ENCODE measurements at places on chromosomes 1 and 21.

DNA sequence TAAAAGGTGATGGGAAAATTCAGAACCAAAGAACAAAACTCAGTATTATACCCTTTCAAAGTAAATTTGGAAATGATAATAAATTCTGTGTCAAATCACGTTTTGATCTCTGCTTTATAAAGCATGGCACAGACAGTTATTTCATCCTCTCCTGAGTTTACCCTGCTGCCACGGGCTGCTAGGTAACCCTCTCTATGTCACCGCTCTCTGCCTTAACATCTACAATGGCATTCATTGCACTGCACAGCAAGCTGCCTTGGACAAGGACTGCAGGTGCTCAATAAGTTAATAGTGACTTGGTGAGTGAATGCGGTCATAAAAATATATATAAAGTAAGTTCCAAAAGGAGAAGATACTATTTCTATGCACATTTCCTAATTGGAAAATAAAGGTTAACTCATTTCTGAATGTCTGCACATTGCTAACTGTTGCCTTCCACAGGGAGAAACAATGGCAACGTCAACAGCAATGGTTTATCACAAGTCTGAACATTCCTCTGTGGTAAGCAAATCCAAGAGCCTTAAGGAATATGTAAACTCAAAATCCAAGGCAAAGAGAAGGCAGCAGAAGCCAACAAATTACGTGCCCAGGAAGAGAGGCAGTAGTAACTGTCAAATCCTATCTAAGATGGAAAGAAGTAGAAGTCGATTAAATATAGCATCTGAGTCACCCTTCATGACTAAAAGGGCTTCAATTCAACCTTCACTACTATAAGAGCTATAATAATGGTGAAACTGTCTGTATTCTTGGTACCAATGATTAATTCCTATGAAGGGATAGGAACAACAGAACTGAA lies 19.4 kb downstream of the FYB2 start:
- no peak for DNase-seq

DNA sequence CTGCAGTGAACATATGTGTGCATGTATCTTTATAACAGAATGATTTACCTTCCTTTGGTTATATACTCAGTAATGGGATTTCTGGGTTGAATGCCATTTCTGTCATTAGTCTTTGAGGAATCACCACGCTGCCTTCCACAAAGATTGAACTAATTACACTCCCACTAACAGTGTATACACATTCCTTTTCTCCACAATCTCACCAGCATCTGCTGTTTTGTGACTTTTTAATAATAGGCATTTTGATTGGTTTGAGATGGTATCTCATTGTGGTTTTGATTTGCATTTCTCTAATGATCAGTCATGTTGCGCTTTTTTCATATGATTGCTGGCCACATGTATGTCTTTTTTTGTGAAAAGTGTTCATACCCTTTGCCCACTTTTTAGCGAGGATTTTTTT lies 680.5 kb downstream of the PTPRC start:
- no peak for DNase-seq

GRCh38 chr1:22417466-22417865 lies 34.2 kb upstream of the ZBTB40 start:
- DNase-seq: no peak

DNA sequence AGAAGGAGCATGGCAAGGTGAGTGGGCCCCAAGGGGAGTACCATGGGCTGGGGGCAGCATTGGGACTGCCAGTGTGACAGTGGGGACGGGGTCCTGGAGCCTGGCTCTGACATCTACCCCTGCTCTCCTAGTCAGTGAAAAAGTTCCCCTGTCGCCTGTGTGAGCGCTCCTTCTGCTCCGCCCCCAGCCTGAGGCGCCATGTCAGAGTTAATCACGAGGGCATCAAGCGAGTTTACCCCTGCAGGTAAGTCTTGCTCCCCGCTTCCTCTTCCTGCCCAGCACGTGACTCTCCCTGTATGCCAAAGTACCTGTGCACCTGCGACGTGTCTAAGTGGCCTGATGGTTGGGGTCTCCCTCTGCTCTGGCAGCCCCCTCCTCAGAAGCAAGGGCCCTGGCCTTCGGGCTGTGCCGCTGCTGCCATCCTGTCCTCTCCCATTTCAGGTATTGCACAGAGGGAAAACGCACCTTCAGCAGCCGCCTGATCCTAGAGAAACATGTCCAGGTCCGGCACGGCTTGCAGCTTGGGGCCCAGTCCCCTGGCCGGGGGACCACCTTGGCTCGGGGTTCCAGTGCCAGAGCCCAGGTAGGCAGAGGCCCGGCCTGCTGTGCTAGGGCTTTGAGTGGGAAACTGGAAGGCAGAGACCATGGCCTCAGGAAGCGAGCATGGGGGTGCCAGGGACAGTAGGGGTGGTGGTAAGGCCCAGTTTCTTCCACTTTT lies 8.1 kb downstream of the ZNF687 start:
- DNase-seq: no peak

GRCh38 chr1:242467556-242468145 lies 56.8 kb downstream of the PLD5 start:
- DNase-seq: no peak

DNA sequence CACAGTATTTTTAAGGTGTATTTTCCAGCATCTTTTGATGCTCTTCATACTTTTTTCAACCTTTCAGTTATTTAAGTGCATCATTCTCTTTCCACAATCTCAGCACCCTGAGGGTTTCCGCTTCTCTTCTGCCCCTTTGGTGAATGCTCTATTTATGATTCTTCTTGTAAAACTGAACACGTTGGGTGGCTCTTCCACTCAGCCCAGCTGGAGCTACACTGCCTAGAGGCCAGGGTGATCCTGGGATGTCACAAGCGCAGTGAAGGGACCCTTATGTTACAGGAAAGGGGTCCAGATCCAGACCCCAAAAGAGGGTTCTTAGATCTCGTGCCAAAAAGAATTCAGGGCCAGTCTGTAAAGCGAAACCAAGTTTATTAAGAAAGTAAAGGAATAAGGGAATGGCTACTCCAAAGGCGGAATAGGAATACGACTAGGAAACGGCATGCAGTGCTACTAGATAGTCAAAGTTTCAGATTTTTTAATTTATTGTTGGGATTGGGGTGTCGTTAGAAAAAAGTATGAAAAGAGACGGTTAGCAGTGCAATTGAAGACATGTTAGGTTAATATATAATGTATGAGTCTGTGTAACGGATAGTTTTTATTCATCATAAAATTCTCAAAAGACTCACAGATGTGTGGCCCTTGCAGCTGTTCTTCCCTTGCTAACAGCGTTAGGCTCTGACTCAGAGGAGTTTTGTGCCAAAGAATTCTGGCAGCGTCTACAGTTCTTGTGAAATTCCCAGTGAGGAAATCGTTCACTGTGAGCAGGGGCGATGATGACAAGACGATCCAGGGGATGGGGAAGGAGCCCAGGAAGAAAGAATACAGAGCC lies 14.4 kb upstream of the ERVH48-1 start:
- no peak for DNase-seq

Measured in effector memory CD4-positive, alpha-beta T cell (primary cell).